Melanocyte of skin (primary cell): ENCODE measurements at places on chromosomes 12 and 14. TPM values are rescaled to one million over a fixed set of nuclear protein-coding genes. Genes with fewer than 3 reads are reported as not detected.

IQSEC3 gene
- under 0.01 TPM in 2 replicates for total RNA-seq

ALDH1L2 gene
- 25.1 and 53.8 TPM in 2 replicates for total RNA-seq

LRP1-AS gene
- total RNA-seq: not detected in 2 replicates

DACT1 gene
- 10.5 TPM in 1 of 2 replicates, not detected in the other for total RNA-seq

PRR4 gene
- 1.4 and 3.3 TPM in 2 replicates for total RNA-seq

DEPDC4 gene
- total RNA-seq: 1.0 and 1.8 TPM in 2 replicates
